ENCODE measurements at places on chromosomes 12 and 14.

GRCh38 chr12:28582672-28583376 is 392.6 kb downstream of the CCDC91 start:
- no peak for DNase-seq

GRCh38 chr14:21106176-21106497 is 5.3 kb downstream of the TMEM253 start:
- DNase-seq, result no peak

- no peak for DNase-seq
Measured at GRCh38 chr12:49366096-49366651, 1.1 kb upstream of the SPATS2 start.

DNA sequence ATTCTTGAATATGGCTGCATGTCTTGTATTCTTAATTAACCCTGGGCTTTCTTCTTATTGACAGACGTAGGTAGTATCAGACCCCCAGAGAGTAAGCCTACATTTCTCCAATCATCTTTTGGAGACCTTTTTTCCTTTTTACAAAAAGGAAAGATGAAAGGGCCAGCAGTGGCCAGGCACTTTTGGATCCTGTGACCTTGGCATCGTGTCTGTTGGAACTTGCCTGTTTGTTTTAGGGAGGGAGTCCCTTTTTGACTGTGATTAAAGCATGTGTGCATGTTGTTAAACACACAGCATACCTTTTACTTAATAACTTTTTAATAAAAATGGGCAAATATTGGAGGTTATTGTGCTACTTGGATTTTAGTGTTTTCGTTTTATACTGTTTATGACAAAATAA is 57.2 kb downstream of the PCNX1 start:
- no peak for DNase-seq

DNA sequence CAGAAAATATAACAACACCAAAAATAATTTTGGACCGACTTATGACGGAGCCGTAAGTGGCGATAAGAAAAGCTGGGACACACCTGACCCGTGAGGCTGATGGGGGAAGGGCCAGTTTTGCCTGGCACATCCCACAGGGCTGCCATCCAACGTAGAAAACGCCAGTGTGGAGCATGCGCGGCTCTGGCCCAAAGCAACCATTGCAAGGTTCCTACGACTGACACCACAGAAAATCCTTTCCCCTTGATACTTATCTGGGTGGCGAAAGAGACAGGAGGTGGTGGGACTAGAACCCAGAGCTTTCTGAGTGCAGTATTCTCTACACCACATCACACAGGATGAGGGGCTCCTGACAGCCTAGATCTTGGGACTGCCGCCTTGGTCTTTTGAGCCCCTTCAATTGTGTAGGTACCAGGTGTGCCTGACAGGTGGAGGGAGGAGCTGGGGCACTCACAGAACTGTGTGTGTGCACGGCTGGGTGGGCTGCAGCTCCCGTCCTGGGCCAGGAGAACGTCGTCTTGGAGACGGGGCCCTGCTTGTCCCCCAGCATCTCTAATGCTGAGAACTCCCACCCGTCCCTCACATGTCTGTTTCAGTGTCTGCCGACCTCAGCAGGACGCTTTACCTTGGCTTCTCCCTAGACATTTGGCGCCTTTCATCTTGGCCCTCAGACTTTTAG is 17.4 kb upstream of the CACNA2D4 start:
- DNase-seq, result no peak

GRCh38 chr14:103071544-103072251 is 12.3 kb upstream of the LBHD2 start:
- no peak for DNase-seq

GRCh38 chr12:53324113-53324778 is 2.8 kb upstream of the AAAS start:
- DNase-seq, result peak; percentile 69

DNA sequence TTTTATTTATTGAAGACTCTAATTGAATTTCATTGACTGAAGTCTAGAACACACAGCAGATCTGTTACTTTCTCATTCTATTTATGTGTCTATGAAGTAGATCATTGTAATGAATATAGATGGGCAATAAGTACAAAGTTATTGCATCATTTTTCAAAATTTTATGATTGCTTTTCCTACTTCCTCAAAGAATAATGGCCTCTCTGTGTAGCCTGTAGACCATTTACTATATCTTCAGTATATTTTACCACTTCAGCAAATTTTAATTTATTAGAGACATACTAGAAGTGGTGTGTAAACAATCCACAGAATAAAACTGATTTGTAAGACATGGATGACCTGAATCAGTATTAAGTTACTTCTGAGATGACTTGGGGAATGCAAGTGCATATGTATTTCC is 291.7 kb upstream of the FAR2 start:
- no peak for DNase-seq

- no peak for DNase-seq
Measured at GRCh38 chr14:75402867-75403413, 24.9 kb upstream of the JDP2 start.

DNA sequence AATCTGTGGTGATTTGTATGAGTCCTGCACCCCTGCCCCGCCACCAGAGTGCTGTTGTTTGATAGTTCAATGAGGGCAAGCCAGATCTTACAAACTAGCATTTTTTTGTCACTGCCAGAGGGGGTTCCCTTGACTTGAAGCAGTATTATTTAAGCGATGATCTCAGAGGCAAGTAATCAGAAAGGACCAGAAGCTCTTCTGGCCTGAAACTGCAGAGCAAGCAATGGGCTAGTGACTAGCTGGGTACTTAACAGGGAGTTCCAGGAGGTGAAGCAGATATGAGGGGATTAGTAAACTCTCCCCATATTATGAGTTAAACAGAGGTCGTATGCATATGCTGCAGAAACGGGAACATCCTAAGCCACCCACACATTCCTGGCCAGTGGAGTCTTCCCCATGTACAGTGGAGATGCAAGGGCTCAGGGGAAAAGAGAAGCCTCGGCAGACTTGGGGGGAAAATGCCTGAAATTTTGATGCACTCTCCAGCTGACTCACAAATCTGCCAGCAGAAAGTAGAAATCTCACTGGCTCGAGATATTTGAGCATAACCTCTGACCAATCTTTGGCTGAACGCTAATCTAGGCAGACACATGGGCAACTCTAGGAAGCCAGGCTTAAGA is 8.3 kb upstream of the CRACR2A start:
- DNase-seq, result no peak

DNA sequence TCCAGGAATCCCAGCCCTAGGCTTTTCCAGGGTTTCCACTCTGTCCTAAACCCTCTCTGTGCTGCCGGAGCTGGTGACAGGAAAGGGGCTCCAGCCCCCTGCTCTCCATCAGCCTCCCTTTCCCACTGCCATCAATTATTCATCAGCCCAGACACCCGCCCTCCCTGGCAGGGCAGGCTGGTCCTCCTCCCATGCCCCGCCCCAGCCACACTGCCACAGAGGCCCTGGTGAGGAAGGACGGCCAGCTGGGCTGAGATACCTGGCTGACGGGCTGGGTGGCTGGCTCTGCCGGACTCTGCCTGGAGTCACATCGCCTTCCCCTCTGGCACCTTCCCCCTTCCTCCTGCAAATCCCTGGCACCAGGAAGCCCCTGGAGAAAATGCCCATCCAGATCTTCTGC is 11.9 kb upstream of the SMARCD1 start:
- no peak for DNase-seq

DNA sequence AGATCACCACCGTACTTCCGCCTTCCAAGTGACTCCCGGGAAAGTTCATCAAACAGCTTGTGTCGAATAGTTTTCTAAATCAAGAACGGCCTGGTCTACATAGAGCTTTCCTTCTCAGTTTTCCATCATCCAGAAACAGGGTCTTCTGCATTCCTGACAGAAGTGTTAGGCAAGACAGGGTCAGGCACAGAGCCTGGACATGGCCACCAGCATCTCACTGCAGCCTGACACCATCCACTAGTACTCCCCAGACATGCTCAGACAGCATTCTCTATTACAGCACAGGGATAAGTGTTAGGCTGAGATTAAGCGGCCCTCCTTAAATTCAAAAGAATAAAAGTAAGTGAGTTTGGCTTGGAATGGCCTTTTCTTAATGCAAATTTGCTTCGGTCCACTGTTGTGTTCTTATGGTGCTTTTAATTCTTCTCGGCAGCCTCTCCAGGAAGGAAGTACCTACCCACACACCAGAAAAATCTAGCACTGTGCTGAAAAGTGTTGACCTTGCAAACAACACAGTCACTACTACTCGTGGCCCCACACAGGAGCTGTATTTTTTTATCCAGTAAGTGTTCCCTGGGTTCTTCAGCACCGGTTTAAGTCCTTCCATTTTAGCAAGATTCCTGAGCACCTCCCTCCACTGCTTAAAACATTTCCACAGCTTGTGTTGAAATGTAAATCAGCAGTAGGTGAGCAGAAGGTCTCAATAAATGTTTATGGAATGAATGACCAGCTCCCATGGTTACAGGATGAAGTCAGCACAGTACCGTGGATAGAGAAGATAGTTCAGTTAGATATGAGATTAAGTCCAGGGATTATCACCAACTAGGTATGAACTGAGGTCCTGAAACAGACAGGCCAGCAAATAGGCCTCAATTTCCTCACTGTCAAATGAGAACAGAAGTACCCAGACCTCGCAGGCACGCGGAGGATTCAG is 44.1 kb downstream of the SETD3 start:
- DNase-seq, result no peak

- no peak for DNase-seq
Measured at GRCh38 chr12:68185598-68185997, 26.1 kb upstream of the IFNG start.

GRCh38 chr12:13900718-13901117 is 80.7 kb downstream of the GRIN2B start:
- DNase-seq, result no peak

GRCh38 chr12:61272441-61272840 is 987.8 kb upstream of the USP15 start:
- DNase-seq, result no peak

GRCh38 chr12:109346920-109347319 is 780 bp upstream of the MYO1H start:
- no peak for DNase-seq

GRCh38 chr14:104367866-104368750 is 211.5 kb upstream of the C14orf180 start:
- DNase-seq, result no peak

- DNase-seq, result peak; percentile 28
Measured at GRCh38 chr12:2387103-2387834, 334.5 kb downstream of the CACNA1C start.

DNA sequence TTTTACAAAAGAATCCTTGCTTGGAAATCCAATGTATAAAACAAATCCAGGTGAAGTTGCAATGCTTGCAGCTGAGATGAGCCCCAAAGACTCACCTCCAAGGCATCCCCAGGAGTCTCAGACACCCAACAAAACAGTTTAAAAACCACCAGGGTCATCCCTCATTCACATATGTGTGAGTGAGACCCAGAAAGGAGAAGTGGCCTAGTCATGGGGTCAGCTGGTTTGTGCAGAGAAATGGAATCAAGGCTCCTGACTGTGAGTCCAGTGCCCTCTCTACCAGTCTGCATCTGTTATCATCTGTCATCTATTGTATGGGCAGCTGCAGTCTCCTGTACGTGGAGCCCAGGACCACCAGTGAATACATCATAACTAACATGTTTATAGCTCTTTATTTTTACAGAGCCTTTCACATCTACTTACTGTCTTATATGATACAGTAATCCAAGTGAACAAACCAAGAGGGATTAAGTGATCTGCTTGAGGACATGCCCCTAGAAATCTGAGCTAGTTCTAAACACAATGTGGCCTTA is 27.1 kb downstream of the PLEKHG7 start:
- DNase-seq, result no peak

DNA sequence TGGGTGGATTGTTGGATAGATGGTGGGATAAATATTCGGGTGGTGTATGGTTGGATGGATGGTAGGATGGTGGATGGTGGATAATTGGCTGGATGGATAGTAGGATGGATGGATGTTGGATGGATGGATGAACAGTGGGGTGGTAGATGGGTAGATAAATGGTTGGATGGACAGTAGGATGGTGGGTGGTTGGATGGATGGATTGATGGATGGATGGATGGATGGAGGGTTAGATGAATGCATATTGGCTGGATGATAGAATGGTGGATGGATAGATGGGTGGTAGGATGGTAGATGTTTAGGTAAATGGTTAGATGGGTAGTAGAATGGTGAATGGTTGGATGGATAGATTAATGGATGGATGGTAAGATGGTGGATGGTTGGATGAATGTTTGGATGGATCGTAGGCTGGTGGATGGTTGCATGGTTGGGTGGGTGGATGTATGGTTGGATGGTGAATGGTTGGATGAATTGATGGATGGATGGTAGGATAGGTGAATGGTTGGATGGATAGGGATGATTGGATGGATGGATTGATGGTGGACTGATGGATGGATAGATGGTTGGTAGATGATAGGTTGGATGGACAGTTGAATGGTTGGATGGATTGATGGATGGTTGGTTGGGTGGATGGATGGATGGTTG is 23.6 kb downstream of the ZBTB42 start:
- no peak for DNase-seq

- no peak for DNase-seq
Measured at GRCh38 chr12:51361161-51362016, 14.9 kb upstream of the CELA1 start.

DNA sequence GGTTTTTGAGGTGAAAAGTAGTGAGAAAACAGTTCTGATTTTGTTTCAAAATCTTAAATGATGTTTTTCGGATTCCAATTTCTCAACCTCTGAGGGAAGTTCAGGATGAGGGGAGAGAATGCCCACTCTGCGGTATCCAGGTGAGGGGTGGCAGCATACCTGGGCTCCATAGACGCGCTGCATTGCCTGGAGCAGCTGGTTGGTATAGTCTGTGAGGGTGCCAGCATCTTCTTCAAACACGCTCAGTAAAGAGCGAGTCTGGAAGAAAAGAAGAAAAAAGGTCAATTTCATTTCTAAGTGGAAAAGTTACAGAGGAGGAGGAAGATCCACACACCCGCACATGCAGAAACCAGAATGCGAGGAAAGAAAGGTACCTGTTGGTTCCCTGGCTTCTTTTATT is 7.0 kb downstream of the APPL2 start:
- DNase-seq, result no peak

DNA sequence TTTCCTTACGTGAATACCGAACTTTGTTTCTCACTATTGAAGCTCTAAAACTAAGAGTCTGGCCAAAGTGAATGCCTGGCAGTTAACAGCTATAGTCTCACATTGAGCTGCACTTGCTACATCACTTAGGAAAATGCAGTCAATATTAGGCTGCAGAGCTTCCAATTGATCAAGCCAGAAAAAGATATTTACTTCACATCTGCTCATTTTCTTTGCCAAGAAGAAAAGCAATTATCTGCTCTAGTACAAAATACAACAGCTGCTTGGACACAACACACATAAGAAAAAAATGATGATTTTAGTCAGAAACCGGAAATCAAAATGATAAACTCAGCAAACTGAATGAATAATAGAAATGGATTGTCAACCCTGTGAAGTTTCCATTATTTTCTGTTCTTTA is 45.4 kb downstream of the TMTC1 start:
- DNase-seq, result no peak

Measured in stimulated activated CD4-positive, alpha-beta T cell treated with anti-CD3 and anti-CD28 coated beads, Interleukin-2, amount 100 ng/mL, for 24 hours (primary cell).